ENCODE measurements at places on chromosomes 11 and 22.
A peak's percentile ranks its signal among the peaks of the same experiment; 100 is the strongest.

- no peak for DNase-seq
Measured at GRCh38 chr11:134686460-134687061, 274.5 kb upstream of the B3GAT1 start.

GRCh38 chr11:68216171-68216938, 3.3 kb upstream of the KMT5B start:
- DNase-seq: no peak

- no peak for DNase-seq
Measured at GRCh38 chr11:131897956-131898355, 527.5 kb downstream of the NTM start.

DNA sequence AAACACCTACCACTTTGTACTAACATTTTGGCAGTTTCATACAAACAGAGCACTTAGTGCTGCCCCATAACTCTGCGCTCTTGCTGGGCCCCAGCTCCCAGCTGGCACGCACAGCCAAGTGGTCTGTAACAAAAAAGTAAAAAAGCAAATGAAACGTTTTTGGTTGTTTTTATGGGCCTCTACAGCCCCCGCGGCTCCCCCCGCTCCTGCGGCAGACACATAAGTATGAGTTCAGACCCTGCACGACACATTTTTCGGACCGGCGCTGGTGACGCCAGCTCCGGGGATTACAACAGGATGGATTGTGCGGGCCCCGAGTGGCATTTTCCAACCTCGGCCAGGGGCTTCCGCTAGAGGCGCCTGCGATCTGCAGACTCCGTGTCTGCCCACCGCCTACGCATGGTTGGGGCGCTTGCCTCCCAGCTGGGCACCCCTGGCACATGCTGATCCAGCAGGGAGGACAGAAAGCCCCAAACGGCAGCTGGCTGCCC, 418.2 kb downstream of the SOX6 start:
- DNase-seq: no peak

DNA sequence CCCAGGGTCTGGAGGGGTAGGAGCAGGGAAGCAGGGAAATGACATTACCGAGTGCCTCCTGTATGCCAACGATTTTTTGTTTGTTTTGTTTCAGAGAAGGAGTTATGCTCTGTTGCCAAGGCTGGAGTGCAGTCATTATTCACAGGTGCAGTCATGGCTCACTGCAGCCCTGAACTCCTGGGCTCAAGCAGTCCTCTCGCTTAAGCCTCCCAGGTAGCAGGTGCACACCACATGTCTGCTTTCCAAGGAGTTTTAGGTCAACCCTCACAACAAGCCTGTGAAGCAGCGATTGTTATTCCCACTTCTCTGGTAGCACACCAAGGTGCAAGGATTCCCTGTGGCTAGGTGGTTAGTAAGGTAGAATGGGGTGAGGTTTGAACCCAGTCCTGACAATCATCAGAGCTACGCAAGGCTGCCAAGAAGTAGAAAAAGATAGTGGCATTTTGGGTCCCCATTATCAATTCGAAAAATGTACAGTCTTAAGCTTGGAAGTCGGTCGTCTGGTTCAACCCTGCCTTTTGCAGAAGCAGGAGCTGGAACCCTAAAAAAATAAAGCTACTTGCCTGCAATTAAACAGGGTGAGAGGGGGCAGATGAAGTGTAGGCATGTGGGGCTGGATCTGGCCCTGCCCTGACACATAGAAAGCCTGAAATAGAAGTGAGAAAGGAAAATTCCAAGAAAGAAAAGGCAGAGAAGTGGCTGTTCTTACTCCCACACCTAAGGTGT, 9.1 kb downstream of the UCP3 start:
- DNase-seq: peak; percentile 77

DNA sequence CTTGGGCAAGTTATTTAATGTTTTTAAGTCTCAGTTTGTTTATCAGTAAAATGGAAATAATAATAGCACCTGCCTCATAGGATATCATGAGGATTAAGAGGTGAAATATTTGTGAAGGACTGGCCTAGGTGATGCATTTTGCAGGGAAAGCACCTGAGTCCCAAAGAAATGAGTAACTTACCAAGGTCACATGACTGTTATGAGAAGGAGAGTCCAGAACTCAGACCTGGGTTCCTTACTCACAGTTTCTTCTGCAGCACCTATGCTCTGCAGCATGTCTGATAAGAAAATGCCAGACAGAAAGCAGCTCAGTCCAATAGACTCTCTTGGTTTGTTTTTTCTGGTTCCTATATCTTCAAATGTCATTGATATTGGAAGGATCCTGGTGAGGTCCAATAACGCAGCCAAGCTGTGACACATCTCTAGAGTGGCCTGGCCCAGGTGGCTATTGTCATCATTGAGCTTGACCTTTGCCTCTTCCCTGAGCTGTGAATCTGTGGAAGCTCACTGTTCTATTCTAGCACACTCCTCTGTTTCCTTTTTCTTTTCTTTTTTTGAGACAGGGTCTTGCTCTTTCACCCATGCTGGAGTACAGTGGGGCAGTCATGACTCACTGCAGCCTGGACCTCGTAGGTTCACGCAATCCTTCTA, 174.7 kb upstream of the NAV2 start:
- no peak for DNase-seq

DNA sequence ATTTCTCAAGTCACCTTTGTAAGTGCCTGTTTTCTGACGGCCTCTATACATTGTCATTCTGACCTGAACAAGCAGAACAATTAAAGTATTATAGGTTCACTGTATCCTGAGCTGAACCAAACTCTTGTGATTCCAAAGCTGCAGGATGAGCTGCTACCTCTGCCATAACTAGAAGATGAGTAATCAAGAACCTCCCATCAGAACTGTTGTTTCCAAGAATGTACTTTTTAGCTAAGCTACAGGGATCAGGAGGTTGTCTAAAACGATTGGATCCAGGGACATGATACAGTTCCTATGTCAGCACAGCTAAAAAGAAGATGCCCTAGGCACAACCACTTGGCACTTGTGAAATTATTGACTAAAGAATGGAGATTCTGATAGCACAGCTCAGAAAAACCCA, 288.4 kb upstream of the CCDC90B start:
- peak; percentile 10 for DNase-seq

DNA sequence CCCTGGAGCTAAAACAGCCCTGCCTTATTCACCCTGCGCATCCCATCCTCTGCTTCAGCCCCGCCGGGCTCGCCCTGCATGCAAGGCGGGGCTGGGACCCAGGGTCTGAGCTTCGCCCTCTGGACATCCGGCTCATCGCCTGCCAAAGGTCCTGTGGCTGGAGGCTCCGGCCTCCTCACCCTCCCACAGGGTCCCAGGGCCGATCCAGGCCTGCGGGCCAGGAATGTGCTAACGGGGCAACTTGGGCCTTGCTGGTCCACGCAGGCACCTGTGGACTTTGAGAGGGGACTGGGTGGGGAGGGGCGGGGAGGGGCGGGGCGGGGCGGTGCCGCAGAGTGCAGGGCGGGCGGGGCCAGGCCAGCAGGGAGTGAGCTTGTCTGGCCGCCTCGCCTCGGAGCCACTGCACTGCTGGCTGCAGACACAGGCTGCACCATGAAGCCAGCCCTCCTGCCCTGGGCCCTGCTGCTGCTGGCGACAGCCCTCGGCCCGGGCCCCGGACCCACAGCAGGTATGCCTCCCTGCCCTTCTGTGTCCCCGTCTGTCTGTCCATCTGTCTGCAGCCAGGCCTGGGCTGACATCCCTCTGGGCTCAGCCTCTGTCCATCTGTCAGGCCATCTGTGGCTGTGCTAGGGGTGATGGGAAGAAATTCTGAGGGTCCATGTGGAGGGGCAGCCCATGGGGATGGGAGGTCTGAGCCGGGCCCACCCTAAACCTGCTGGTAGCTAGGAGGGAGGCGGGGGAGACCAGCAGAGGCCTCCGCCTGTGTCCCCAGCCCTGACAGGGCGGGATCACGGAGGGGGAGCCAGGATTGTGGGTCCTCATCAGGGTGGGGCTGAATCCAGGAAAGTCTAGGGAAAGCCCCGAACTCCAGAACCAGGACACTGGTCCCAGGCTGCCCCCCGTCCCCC, at the start of gene SUSD2:
Gene SUSD2 (plus strand): TSS at position 400 of the 908 bp plus-strand sequence. CDS start 33 bp downstream, at position 433.
- DNase-seq: no peak

- no peak for DNase-seq
Measured at GRCh38 chr11:75795276-75796090, 19.5 kb upstream of the UVRAG start.

DNA sequence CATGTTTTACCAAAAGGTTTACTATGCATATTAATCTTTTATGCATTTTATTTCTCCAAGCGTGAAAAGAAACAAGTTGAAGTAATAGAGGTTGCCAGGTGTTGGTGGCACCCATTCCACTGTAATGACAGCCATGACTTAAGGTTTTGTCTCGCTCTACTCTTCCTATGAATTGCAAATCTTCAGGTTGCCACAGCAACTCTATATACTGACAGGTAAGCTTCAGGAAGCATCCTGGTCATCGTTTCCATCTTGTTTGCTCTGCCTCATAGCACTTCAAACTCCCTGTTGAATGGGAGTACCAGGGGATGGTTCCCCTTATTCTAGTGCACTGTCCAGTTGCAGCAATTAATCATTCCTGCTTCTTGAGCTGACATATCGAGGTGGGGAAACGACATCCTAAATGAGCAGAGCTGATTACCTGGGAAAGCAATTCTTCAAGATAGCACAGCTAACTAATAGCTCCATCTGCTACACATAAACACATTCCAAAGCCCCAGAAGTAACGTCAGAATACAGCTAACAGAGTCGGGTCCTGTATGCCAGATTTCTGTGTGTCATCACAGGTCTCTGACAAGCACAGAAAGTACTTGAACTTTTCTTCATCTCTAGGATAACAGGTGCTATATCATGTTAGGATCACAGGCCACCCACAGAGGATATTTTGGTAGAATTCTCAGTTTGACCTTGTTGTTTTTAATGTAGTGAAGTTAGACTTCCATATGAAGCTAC, 80.3 kb downstream of the CADM1 start:
- no peak for DNase-seq

- no peak for DNase-seq
Measured at GRCh38 chr11:117369534-117369933, 41.9 kb downstream of the CEP164 start.

GRCh38 chr11:1839204-1839923, 583 bp downstream of the TNNI2 start:
- DNase-seq: no peak

- no peak for DNase-seq
Measured at GRCh38 chr22:17381192-17381913, 12.1 kb downstream of the CECR2 start.

DNA sequence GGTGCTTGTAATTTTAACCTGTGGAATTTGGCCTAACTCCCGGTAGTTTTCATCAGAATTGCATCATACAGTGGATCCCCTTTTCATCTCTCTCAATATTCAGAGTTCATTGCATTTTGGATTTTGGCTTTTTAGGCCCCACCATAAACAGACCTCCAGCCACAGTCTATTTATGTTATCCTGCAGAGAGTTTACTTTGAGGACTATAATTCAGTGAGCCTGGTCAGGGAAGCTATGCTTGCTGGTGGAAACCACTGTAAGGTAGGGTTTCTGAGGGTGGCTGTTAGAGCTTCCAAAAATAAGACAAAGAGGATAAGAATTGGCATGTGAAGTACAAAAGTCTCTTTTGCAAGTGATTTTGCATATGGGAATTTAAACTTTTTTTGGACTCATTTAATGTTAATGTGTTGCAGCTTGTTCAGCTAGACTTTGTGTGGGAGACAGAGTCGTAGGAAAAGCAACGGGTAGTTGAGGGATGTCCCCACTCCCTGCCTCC, 34.8 kb upstream of the DDI1 start:
- DNase-seq: no peak

DNA sequence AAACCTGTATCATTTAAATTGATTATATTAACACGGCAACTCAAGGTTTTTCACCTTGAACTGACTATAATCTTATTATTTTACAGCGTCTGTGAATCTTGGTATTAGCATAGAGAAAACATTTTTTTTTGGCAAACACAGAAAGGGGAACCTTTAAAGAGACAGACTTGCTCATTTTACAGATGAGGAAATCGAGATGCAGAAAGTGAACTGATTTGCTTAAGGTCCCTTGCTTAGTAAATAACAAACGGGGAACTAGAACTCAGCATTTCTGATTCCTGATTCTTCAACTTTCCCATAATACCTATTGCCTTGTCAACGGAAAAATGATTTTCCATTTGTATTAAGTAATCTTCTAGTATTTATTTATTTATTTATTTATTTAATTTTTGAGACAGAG, 33.2 kb upstream of the CECR2 start:
- no peak for DNase-seq

GRCh38 chr11:106384429-106384828, 307.0 kb downstream of the AASDHPPT start:
- DNase-seq: no peak

GRCh38 chr11:123264431-123264780, 69.4 kb upstream of the CLMP start:
- no peak for DNase-seq

DNA sequence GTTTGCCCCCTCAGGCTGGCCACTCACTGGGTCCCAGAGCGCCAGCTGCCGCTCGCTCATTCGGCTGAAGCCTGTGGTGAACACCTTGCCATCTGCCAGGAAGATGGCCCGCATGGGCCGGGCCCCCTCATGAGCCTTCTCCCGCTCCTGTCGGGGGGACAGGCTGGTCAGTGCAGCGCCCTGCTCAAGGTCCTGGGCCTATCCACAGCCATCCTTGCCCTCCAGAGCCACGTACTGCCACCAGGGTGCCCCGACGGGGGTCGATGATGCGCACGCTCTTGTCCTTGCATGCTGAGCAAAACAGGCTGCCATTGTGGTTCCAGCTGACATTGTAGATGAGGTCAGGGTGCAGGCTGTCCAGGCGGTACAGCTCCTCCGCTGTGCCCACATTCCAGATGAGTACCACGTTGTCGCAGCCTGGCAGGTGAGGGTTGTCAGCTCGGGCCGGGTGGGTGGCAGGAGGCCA, 2.1 kb downstream of the CORO1B start:
- no peak for DNase-seq

GRCh38 chr11:30451626-30452025, 128.7 kb downstream of the ARL14EP start:
- DNase-seq: no peak

- no peak for DNase-seq
Measured at GRCh38 chr11:76666830-76667229, 3.7 kb downstream of the LRRC32 start.

DNA sequence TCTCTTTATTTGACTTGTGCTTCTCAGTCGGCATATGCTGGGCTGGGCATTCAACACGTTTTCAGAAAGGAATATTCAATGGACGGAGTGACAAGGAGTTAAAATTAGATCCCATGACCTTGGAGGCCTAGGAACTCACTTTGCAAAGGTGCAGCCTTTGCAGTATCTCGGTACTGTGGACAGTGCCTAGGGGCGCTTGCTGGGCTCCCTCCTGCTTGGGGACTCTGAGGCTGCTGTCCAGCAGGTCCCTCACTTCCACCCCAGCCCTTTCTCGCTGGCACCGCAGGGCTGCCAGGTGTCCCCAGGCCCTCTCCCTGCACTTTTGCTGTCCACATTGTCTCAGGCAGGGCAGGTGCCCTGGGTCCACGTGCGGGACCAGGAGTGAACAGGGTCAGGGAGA, 255.5 kb upstream of the B3GAT1 start:
- no peak for DNase-seq

- DNase-seq: no peak
Measured at GRCh38 chr11:17153757-17154156, 54.0 kb downstream of the PIK3C2A start.

GRCh38 chr11:43459246-43459645, 100.5 kb downstream of the TTC17 start:
- DNase-seq: no peak

- DNase-seq: no peak
Measured at GRCh38 chr11:14232652-14233051, 126.3 kb downstream of the RRAS2 start.

All from putamen (tissue), 1 donor.